Activated T-helper 1 cell treated with anti-CD3 and anti-CD28 coated beads, Interleukin-2, amount 50 U/mL, for 16 hours (primary cell): ENCODE measurements at places on chromosomes 3 and 15.

- DNase-seq = no peak
These were observed 42.1 kb downstream of the FBLN2 start for GRCh38 chr3:13590841-13591520.

- DNase-seq = no peak
These were observed 86.9 kb downstream of the PLCH1 start for GRCh38 chr3:155658006-155658405.

DNA sequence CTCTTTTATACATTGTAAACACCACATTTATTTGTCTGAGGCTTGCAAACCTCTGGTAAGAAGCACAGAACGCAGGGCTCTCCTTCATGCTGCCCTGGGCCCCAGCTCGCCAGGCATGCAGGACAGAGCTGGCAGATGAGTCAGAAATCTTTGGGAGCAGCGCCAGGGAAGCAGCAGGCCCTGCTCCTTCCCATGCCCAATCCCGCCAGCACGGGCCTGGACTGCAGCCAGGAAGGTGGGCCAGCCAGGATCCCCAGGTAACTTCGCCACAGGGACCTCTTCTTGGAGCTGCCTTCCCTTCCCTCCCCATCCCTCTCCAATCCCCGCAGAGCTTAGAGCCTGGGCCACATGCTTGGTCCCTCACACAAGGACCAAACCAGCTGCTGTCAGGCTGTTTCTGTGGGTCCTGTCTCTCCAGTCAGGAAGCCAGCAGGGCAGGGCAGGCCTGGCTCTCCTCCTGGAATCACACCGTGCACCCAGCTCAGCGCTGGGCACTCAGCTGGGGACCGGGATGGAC, 8.8 kb downstream of the STOML1 start:
- DNase-seq = no peak

GRCh38 chr15:71792521-71792920, 17.8 kb upstream of the NR2E3 start:
- DNase-seq = no peak

- DNase-seq = no peak
These were observed 247.4 kb downstream of the KBTBD8 start for GRCh38 chr3:67245545-67245944.

- DNase-seq = no peak
These were observed 204.8 kb upstream of the ZPLD1 start for GRCh38 chr3:102230057-102230456.

- DNase-seq = no peak
These were observed 223.8 kb downstream of the NTRK3 start for GRCh38 chr15:88032787-88033186.

DNA sequence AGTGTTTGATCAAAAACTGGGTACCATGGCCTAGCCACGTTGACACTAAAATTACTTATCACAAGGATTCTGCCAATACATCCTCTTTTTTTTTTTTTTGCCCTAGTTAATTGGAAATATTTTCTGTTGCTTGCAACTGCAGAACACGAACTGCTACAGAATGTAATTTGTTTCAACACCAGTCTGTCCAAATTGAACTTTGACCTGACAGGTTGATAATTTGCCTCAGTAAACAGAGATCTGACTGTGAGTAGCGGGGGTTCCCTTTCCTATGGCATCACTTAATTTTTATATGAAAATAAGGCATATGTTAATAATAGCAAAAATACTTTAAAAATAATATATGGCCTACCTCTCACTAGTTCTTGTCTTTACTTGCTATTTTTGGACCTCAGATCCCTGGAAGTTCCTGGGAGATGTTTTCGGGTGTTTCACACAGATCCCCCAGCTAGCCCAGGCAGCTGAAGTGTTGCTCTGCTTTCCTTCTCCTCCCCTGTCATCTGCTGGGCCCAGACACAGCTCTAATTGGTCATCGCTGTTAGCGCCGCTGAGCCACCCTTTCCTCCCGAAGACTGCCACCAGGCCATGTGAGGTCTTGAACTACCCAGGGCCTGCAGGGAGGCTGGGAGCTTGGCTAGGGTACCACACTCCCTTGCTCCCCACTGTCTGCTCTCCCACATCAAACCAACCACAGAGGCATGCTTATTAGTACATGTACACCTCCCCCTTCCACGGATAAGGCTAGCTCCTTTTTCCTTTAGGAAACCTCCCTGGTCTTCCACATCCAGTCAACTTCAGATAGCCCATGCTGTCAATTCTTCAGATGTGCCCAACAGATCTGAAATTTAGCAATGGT, 89.8 kb upstream of the RNF7 start:
- DNase-seq = no peak

DNA sequence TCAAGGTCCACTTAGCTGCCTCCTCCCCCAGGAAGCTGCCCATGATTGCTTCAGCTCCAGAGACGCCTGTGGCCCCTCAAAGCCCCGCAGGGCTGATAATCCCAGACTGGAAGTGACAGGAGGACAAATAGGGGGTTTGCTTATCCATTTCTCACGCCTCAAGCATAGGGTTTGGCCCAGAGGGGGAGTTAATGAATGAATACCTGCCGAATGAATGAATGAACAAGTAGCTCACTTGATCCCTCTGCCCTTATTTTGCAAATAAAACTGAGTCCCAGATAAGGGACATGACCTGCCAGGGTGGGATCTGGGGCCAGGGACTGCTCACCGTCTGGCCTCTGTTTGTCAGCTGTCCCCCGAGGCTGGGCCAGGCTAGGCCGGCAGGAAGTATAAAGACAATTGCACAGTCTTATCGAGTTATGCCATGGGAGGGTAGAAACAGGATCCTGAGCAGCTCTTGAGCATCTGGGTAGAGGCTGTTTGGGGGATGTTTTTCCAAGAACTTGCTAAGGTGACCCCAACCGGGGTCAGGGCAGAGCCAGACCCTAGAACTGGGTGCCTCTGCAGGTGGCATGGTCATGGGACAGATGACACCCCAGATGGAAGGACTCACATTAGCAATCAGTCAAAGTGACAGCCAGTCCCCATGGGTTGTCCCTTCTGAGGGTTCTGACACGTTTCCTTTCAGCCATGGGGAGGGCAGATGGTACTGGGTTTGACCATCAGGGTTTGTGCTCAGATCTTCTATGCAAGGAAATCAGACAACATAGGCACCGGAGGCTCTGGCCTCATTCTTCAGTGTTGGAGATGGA, 45.0 kb downstream of the IQSEC1 start:
- DNase-seq = no peak

GRCh38 chr3:58776231-58776630, 109.7 kb upstream of the FAM3D start:
- no peak for DNase-seq

DNA sequence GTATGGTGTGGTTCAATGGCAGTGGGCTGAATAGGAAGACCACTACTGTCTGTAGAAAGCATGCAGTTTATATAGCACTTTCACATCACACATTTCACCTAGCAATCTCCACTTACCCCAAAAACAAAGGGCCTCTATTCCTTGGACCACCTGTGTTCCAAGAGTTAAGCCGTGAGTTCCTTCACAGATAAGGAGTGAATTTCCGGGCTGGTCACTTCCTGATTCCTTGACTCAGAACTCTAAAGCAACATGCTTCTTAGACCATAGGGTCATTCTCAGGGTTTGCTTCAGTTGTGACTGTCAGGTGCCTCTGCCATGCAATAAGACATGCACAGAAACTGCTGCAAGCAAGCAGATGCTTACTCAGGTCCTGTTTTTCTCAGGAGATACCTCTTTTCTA, 588.5 kb upstream of the TGFBR2 start:
- no peak for DNase-seq

DNA sequence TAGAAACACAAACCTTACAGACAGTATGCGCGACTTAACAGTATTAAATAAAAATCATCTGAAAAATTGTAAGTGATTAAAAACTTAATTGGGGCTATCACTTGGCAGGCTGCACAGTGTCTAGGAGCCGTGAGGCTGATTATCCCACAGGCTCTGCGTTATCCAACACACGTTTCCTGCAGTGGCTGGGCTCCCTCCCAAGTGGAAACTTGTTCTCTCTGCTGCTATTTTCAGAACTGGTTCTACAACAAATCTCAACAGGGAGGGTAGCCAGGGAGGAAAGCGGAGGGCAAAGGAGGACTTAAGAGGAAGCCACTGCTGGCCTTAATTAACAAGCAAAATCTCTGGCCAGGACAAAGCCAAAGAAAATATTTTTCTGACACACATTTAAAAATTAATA, 555.2 kb downstream of the MAGI1 start:
- DNase-seq = no peak

- no peak for DNase-seq
These were observed 49.5 kb downstream of the ARRDC4 start for GRCh38 chr15:98009971-98010370.

DNA sequence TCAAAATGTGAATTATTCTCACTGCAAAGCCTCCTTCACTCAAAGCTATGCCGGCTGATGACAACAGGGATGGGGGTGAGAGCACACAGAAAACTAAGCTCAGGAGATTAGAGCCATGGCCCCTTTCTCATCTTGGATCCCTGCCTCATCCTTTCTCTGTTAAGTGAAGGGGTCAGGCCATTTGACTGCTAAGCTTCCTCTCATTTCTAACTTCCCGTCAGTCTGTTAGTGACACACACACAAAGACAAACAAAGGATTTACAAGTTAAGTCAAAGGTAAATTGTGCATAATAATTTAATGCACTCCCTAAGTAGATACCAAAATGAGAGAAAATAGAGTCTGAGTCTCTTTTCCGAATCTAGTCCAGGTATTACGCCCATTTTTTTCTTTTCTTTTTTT, 1.2 kb downstream of the SS18L2 start:
- no peak for DNase-seq

DNA sequence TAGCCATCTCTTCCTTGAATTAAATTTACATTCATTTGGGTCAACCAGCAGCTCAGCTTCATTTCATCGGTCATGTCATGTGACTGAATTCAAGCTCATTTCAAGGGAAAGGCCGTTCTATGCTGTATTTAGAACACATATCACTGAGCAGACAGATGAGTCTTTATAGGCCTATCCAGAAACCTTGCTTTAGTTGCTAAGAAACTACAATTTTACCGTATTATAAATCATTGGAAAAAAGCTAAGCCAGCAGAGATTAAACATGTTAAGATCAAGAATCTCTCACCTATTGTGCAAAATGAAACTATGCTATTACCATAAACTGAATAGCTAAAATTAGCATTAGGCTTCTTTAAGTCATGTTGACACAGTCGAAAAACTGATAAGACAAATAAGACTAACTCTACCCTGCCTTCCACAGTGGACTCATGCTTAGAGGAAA, 2.2 kb downstream of the NPTN start:
- DNase-seq = no peak
